ENCODE measurements at places on chromosomes 5 and 9. TPM values are rescaled to one million over a fixed set of nuclear protein-coding genes. Genes with fewer than 3 reads are reported as not detected.

DNA sequence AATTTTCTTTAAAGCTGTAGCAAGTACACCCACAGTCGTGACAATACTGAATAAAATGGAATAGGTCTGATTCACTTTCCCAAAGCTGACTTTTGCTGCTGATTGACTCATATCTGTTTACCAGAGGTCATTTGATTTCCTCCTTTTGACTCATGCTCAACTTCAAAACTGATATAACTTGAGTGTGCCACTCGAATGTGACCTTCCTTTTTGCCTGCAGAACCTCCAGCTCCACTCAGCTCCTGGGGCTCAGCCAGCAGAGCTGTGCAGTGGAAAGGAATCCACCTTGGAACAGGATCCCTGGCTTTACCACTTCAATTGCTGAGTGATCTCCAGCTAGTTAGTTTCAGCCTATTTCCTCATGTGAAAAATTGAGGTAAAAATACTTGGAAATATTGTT lies 84.1 kb downstream of the FEM1C start:
- peak; percentile 93 for DNase-seq

GRCh38 chr9:16515207-16515606 lies 355.3 kb downstream of the BNC2 start:
- no peak for DNase-seq

- DNase-seq, result no peak
Measured at GRCh38 chr5:149007174-149007573, 55.7 kb downstream of the SH3TC2 start.

The ASS1 gene
- total RNA-seq, result 396 TPM

- DNase-seq, result no peak
Measured at GRCh38 chr9:35914301-35914807, 5.1 kb downstream of the SPAAR start.

GRCh38 chr9:126132746-126133145 lies 193.9 kb upstream of the MVB12B start:
- DNase-seq, result no peak

GRCh38 chr9:16475257-16475656 lies 395.2 kb downstream of the BNC2 start:
- no peak for DNase-seq

The PCDHGA5 gene
- under 0.01 TPM for total RNA-seq

- no peak for DNase-seq
Measured at GRCh38 chr9:19788614-19789271, at the start of gene SLC24A2. TSS of gene SLC24A2 (minus strand) at chr9:19789037.

- DNase-seq, result peak; percentile 91
Measured at GRCh38 chr5:64210866-64211265, 45.2 kb downstream of the RNF180 start.

DNA sequence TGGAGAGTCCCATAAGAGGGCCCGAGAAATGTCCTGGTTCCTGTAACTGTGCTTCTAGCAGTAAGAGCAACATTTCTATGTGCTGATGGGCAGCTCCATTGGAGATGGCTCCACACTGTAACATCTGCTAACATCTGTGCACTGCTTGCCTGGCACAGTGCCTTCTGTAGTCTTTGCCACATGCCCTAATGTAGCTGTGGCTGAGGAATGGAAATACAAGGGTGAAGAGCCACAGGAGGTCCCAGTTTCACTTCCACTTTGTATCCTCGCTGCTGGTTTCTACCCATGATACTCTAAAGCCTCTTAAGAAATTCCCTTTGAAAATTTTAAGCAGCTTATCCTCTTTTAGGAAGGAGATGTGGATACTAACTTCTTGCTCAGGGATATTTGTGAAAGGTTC lies 97.4 kb downstream of the HOMER1 start:
- DNase-seq, result no peak

- DNase-seq, result peak; percentile 30
Measured at GRCh38 chr5:75509956-75510355, 1.5 kb downstream of the CERT1 start.

- DNase-seq, result no peak
Measured at GRCh38 chr9:120889606-120890271, 12.8 kb upstream of the PHF19 start.

The CDH9 gene
- total RNA-seq, result not detected

The RNF180 gene
- 4.5 TPM for total RNA-seq

- DNase-seq, result no peak
Measured at GRCh38 chr9:136943291-136944211, 987 bp downstream of the FBXW5 start.

DNA sequence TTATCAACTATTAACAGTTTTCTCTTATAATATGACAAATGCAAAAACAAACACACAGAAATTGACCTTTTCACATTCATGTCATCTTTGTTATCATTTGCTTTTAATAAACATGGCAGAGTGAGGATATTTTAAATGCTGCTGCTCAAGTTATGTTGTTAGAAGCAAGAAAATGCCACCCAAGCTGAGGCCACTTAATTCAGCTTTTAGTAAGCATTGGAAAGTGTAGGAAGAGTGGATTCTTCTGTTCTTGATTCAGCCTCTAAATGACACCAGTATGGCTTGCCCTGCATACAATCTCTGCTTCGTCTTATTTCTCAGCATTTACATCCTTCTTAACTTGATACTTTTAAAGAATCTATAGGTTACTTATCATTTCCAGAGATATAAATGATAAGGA lies 420.4 kb upstream of the POU5F2 start:
- DNase-seq, result no peak

- peak; percentile 88 for DNase-seq
Measured at GRCh38 chr9:134624621-134625181, 16.9 kb upstream of the COL5A1 start.

GRCh38 chr5:160266044-160266443 lies 36.7 kb downstream of the FABP6 start:
- no peak for DNase-seq

The FOXD1 gene
- 2.3 TPM for total RNA-seq

DNA sequence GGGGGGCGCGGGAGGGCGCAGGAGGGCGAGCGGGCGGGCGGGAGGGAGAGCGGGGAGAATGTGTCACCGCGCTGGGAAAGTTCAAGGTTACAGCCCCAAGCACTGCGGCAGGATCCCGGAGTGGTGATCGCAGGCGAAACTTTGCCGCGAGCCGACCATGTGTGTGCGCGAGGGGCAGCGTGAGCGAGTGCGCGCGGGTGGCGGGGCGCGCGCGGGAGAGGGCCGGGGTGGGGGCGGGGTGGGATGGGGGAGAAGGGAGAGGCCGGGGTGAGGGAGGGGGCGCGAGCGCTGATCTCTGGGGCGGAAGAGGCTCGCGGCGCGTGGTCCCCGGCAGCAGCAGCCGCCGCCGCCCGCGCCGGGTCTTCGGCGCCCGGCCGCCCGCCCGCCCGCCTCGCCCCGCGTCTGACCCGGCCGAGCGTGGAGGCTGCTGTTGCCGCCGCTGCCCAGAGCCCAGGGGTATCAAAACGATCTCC lies at the start of gene NFIB:
NFIB (minus strand) TSS at position 191 of the 473 bp plus-strand sequence. CDS start 630 bp downstream, outside the sequence.
- DNase-seq, result no peak

GRCh38 chr9:32722704-32723103 lies 60.6 kb upstream of the TMEM215 start:
- no peak for DNase-seq

The ADAMTS12 gene
- total RNA-seq, result not detected

DNA sequence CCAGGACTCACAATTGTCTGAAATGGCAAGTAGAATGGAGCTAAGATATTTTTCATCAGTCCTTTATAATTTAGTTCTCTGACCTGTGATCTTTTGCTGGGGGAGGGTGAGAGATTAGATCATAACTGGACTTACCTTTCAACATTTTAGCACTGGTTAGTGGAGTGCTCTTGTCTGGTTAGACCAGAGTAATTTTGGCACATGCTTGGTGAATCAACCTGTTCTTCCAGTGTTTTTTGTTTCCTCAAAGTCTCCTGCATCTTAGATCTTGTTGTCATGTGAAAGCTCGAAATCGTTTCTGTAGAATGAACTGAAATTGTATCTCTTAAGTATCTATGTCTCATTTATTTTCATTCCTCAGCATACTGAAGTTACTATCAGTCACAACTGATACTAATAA lies 122.4 kb downstream of the TLE4 start:
- DNase-seq, result peak; percentile 52

- peak; percentile 4 for DNase-seq
Measured at GRCh38 chr5:30574761-30575160, 618.7 kb upstream of the CDH6 start.

The PPP1R26 gene
- total RNA-seq, result 27.9 TPM

The IRX4 gene
- under 0.01 TPM for total RNA-seq

GRCh38 chr5:65611524-65611923 lies 12.6 kb downstream of the TRIM23 start:
- peak; percentile 94 for DNase-seq

The SHOC1 gene
- total RNA-seq, result under 0.01 TPM

- DNase-seq, result no peak
Measured at GRCh38 chr5:78622302-78622971, 26.1 kb downstream of the LHFPL2 start.

DNA sequence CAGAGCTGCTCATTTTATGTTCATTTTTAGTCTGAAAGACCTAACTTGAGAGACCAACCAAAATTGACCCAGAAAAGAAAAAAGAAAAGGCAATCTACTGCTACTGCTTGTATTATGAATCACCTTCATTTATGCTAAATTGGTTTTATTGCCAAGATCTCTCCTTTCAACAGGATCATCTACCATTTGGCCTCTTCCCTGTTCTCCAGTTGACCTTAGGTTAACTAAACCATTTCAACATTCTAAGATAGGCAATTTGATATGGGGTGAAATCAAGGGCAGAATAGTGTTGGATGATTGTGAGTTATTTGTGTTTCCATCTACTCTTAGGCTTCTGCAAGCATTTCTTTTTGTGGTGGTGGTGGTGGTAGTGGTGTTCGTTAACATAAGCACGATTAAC lies 48.3 kb upstream of the POU4F3 start:
- peak; percentile 7 for DNase-seq

DNA sequence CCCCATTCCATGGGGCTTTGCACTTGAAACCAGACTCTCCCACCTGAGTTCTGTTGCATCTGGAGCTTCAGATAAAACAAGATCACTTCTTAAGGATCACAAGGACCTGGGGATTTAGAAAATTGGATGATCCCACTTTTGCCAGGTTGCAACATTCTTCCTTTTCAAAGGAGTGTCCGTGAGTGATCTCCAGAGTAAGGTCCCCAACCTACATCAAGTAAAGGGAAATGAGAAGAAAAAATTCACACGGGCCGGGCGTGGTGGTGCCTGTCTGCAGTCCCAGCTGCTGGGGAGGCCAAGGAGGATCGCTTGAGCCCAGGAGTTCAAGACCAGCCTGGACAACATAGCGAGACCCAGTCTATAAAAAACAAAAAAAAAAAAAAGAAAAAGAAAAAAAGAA lies 41.2 kb upstream of the COL5A1 start:
- DNase-seq, result no peak

DNA sequence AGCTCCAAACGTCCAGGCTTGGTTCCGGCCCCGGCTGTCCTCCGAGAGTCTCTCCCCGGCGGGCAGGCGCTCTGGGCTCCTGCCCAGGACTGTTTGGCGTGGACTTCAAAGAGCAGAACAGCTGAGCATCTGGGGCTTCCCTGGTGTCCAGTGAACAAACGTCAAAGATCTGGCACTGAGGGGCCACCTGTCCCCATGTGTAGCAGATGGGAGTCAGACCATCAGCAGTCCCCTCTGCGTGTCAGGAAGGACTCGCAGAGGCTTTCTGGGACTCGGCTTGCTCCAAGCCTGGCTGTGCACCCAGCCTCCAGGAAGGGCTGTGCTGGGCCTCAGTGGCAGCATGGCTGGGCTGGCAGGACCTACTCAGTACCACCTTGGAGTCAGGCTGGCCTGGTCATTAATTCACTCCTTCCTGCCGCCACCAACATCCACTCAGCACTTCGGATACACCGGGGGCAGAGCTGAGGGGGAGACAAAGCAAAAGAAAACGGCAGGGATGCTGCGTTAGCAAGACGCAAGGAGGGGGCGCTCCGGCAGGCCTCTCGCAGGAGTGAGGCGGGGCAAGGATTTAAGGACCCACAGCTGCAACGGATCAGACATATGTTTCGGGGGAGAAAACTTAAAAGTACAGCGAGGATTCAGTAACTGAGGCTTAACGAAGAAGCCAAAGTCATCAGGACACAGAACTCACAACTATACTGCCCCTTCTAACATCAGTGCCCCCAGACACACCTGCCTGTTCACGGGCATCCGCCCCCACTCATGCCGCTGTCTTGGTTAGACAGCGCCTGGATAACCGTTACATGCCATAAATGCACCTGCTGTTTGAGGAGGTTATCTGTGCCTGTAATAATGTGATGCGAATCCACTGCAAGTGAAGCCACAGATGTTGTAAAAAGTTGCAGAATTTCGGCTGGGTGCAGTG lies 164.5 kb upstream of the PHYKPL start:
- DNase-seq, result no peak

GRCh38 chr5:14723701-14724132 lies 59.2 kb downstream of the OTULIN start:
- DNase-seq, result no peak

The LOX gene
- total RNA-seq, result 1.4 TPM

- DNase-seq, result no peak
Measured at GRCh38 chr5:133470841-133471240, 141.5 kb downstream of the FSTL4 start.

The DAPK1 gene
- 0.64 TPM for total RNA-seq

The SEMA5A gene
- total RNA-seq, result 1.3 TPM

The PDCD1LG2 gene
- 0.64 TPM for total RNA-seq

GRCh38 chr5:133325864-133326263 lies 274.1 kb downstream of the HSPA4 start:
- no peak for DNase-seq

The MAMDC4 gene
- total RNA-seq, result 1.5 TPM

DNA sequence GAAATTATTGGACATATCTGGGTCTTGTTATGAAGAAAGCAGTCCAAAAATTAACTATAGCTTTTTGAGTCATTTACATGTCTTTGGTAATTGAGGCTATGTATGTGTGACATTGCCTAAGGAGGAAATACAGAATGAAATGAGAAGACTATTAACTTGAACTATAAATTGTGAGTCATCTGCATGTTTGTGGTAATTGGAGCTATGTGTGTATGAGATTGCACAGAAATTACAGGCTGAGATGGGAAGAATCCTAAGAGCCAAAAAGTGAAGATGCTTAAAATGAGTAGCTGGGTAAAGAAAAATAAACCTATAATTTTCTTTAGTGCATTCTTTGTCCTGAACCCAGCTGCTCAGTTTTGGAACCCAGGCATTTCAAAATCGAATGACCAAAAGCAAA lies 747.6 kb upstream of the EDIL3 start:
- DNase-seq, result peak; percentile 20

The HMGCS1 gene
- total RNA-seq, result 55.5 TPM

The PCDHA1 gene
- total RNA-seq, result under 0.01 TPM

The NR5A1 gene
- total RNA-seq, result not detected

The CCDC183 gene
- total RNA-seq, result under 0.01 TPM

- no peak for DNase-seq
Measured at GRCh38 chr9:6790866-6791265, 33.1 kb downstream of the KDM4C start.

GRCh38 chr9:27563738-27564430 lies 9.4 kb downstream of the C9orf72 start:
- no peak for DNase-seq

The ANKRD18A gene
- 1.6 TPM for total RNA-seq

Measured in bronchial epithelial cell (primary cell).